Upper lobe of left lung (tissue), 6 donors: ENCODE measurements at places on chromosomes 3 and 15. TPM values are rescaled to one million over a fixed set of nuclear protein-coding genes. Genes with fewer than 3 reads are reported as not detected.

Gene HYAL1
- total RNA-seq: 99.1 TPM

Gene STXBP5L
- total RNA-seq: not detected

Gene C3orf85
- total RNA-seq: not detected

Gene USP50
- not detected for total RNA-seq

DNA sequence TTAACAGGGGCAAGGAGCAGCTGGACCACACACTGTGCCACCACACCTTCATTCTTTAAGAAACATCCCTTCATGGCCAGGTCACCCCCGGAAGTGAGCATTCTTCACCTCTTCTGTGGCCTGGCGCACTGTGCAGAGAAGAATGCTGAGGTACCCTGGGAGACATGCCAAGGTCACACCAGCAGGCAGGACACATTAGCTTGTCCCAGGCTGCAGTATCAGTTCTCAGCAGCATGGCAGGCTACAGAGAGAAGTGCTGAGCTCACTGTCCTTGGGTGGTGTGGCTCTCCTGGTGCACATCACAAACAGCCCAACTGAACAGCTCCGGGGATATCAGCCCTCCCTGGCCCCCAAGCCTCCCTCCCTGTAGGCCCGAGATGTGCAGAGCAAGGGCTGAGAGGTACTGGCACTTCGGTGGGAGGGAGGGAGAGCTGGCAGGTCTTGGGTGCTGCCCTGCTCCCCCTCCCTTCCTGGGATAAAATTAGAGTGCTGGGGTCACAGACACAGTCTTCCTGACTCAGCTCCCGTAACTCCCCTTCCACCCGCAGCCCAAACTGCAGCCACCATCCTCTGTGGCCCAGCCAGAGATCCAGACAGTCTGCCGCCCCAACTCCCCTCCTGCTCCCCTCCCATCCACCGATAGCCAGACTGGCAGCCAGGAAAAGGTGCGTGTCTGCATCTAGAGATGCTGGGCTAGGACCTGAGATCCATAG, 13.4 kb downstream of the SEMA7A start:
- no peaks in the 10 kb centered on the region for H3K27me3 ChIP-seq
- DNase-seq: no peak
- no peak overlapping the region for H3K27ac ChIP-seq
- H3K4me3 ChIP-seq: no peak overlapping the region
- no peaks in the 10 kb centered on the region for H3K4me1 ChIP-seq

- DNase-seq: peak; percentile 52
- H3K27me3 ChIP-seq: no peaks in the 10 kb centered on the region
- H3K4me3 ChIP-seq: no peak overlapping the region
- H3K4me1 ChIP-seq: no peaks in the 10 kb centered on the region
Measured at GRCh38 chr15:29688506-29689286, 133.6 kb downstream of the TJP1 start.

DNA sequence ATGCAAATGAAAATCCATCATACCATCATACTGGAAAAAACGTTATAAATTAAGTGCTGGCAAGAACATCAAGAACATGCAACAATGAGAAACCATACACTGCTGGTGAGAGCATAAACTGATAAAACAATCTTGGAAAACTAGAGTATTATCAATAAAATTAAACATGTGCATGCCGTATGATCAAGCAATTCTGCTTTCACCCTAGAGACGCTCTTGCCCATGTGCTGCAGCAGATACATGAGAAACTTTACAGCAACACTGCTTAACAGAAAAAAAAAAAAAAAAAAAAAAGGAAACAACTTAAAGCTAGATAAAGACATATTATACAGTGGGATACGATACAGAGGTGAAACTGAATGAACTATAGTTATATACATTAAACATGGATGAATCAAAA, 21.8 kb downstream of the SPG11 start:
- no peaks in the 10 kb centered on the region for H3K4me1 ChIP-seq
- DNase-seq: no peak
- no peak overlapping the region for H3K27ac ChIP-seq
- no peaks in the 10 kb centered on the region for H3K27me3 ChIP-seq
- H3K36me3 ChIP-seq: peaks cover 13% of the 10 kb centered on the region

GRCh38 chr15:89401631-89402517, 67.2 kb upstream of the POLG start:
- no peak overlapping the region for H3K4me3 ChIP-seq
- DNase-seq: no peak
- H3K27ac ChIP-seq: no peak overlapping the region
- peaks cover 41% of the 10 kb centered on the region for H3K27me3 ChIP-seq

DNA sequence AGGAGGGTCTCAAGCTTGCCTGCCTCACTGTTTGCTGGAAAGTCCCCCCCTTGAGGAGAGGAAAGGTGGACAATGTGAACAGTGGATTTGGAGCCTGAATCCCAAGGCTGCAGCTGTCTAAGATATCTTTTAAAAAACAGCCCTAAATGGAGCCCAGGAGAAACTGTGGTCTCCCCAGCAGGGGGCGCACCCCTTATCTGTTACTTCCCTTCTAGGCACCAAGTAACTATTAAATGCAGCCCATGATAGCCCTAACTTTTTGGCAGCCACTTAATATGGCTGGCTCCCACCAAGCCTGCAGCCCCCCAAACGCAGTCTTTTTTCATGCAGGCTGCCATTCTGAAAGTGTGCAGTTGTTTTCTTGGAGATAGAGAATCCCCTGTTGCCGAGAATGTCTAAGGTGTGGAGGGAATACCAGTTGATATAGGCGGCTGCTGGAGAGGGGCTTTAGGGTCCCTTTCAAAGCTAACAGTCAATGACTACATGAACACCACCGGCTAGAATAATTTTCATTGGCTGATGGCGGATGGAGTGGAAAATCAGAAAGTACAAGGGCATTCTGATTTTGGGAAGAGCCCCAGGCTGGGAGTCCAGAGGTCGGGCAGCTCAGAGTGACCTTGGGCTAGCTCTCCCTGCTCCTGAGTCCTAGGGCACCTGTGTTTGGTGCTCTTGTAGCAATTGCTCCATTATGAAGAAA, 1.3 kb downstream of the RHCG start:
- no peak overlapping the region for H3K4me3 ChIP-seq
- H3K36me3 ChIP-seq: no peaks in the 10 kb centered on the region
- H3K4me1 ChIP-seq: peaks cover 4% of the 10 kb centered on the region
- no peak overlapping the region for H3K27ac ChIP-seq
- no peaks in the 10 kb centered on the region for H3K27me3 ChIP-seq
- no peak for DNase-seq

DNA sequence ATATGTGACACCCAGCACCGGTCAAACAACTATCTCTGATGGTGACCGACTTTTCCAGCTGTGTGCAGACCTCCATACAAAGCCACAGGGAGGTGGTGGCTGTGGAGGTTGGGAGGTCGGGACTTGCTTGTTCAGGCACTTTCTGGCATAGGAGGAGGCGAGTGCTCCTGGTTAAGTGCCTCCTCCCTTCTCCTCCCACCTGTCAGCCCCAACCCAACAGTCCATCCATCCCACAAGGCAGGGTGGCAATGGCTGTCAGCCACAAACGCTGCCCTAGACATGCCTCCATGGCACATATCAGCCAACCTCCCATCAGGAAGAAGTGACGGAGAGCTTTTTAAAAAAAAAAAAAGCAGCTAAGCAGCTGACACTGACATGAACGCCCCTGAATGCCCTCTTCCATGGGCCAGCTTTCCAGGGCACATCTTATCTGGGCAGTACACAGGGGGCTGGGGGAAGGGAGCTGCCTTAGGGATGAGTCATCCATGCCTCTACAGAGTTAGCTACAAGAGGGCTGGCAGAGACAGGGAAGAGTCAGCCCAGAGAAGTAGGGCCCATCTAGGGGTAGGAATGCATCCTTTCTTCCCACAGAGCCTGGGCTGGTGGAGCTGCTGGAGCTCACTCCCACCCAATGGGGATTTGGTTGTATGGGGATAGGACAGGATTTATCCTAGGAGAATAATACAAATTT, 41.2 kb downstream of the CCDC12 start:
- peaks cover 84% of the 10 kb centered on the region for H3K4me1 ChIP-seq
- no peaks in the 10 kb centered on the region for H3K27me3 ChIP-seq
- no peak for DNase-seq
- H3K36me3 ChIP-seq: no peaks in the 10 kb centered on the region
- H3K4me3 ChIP-seq: no peak overlapping the region
- peak overlapping the region; percentile 83 for H3K27ac ChIP-seq

DNA sequence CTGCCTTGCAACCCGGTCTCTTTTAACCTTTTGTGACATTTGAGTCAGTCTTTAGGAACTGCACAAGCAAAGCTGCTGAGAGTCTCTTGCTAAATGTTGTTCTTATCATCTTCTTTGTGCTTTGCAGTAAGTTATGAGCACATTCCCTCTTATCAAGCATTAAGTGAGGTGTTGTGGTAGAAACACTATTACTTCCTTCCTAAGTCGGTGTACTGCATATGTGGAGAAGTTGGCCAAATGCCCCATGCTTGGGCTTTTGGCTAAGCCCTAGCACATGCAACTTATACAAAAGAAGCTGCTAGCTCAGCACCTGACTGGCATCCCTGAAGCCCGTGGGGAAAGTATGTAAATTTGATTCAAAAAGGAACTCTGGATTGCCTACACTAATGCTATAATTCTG, 136.5 kb upstream of the RBMS3 start:
- H3K27ac ChIP-seq: no peak overlapping the region
- DNase-seq: no peak
- H3K36me3 ChIP-seq: no peaks in the 10 kb centered on the region
- H3K27me3 ChIP-seq: no peaks in the 10 kb centered on the region
- no peak overlapping the region for H3K4me3 ChIP-seq

DNA sequence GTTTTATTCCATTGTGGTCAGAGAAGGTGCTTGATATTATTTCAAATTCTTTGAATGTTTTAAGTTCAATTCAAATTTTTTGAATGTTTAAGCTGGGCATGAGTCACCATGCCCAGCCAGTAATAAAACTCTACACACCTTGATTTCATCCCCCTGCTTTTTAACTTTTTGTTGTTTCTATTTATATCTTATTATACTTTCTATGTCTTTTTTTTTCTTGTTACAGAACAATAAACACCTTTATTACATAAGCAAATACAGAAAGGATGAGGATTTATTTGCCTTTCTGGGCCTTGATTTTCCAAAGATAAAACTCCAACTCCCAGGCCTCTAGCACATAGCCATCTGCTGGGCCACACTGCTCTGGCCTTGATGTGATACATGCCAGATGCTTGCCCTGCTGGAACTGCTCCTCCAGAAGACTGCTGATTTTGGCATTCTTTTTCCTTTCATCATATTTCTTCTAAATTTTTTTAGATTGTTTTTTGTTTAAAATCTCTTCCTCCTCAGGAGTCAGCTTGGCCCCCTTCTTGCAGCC, 14.0 kb downstream of the DNAH12 start:
- no peak for DNase-seq
- H3K4me3 ChIP-seq: no peak overlapping the region
- H3K27ac ChIP-seq: no peak overlapping the region

- no peak for DNase-seq
- H3K4me1 ChIP-seq: peaks cover 25% of the 10 kb centered on the region
- no peaks in the 10 kb centered on the region for H3K27me3 ChIP-seq
Measured at GRCh38 chr15:75171408-75171807, 30.3 kb upstream of the C15orf39 start.

DNA sequence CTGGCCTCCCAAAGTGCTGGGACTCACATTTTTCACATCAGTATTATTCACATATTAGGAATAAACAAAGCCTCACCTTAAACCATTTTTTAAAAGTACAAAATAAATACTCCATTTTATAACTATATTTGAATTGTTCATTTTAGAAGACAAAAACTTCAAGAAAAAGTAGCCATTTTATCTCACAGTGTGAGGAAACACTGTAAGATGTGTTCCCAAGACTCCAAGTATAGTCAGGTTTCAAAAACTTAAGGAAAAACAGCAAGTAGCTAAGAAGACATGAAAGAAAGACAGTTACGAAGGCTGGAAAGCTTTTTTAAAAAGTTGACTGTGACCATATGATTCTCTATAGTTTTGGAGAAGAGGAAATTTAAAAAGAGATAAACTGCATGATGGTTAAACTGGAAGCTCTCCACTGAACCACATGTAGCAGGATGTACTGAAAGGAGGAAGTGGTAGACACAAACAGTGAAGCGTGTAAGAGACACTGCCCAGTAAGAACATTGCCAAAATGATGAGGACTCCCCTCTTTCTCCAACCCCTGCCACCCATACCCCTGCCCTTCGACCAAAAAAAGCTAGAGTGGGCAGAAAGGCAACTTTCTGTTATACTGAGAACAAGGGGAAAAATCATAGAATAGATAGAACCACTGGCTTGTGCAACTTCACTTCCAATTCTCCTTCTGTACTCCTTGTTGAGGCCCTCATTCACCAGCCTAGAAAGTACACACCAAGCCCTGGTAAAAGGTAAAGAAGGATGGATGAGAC, 6.2 kb upstream of the TMF1 start:
- peak overlapping the region; percentile 11 for H3K27ac ChIP-seq
- H3K4me3 ChIP-seq: no peak overlapping the region
- no peaks in the 10 kb centered on the region for H3K4me1 ChIP-seq
